ENCODE measurements at places on chromosomes 11 and 22.

DNA sequence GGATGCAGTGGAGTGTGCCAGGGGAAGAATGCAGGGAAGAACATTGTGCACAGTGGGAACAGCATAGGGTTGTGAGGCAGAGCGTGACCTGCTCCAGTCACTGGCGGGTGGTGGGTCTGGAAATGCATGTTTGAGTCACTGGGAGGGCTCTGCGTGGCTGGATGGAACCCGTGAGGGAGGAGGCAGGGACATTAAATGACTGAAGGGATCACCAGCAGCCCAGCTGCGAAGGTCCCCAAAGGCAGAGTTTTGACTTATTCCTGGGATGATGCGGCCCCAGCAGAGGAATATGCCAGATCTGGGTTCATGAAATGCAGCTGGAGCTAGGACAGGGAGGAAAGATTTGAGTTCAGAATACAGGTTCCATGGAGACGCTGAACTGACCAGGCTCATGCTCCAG, 104.0 kb upstream of the FGF3 start:
- DNase-seq: no peak

DNA sequence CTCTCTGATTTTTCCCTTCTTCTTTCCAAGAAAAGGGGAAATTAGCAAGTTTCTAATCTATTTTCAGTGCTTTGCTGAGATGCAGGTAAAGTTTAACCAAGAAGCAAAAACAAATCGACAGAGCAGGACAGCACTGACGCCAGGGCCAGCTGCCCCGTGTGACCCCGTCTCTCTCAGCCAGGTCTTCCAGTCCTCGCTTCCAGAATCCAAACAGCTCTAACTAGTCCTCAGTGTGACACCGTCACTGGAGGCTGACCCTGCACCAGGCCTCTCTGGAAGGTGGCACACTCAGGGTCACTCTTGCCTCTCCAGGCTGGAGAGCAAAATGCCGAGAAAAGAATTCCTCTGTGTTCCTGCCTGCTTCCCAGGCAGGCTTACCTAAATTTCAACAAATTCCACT, 44.8 kb downstream of the SHANK2 start:
- DNase-seq: no peak

DNA sequence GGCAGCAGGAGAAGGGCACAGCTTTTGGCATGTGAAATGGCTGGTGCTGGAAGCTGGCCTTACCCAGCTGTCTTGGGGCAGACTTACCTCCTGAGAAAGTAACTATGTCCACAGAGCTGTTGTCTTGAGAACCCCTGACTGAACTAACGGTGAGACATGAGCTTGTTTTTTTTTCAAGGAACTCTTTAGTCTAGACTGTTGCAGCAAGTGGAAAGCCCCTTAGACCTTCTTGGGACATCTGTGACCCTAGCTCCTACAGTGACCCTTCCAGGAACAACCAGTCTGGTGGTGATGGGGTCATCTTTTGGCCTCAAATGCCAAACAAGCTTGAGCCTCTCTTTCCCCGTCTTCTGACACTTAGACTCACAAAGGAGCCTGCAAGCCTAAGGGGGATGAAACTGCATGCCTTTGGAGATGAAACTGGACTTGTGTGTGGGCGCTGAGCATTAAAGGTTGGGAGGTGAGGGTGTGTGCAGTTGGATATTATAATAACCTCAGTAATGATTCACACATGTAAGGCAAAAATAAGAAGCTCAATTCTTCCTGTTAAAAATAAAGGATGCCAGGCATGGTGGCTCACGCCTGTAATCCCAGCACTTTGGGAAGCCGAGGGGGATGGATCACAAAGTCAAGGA, 35.4 kb downstream of the SDHD start:
- DNase-seq: no peak

- DNase-seq: no peak
These were observed 10.7 kb upstream of the ARL14EP start for GRCh38 chr11:30312243-30312642.

- DNase-seq: no peak
These were observed 51.8 kb downstream of the CD6 start for GRCh38 chr11:61023086-61023965.
